Transverse colon (tissue), 4 donors: ENCODE measurements at places on chromosomes 7 and 10. TPM values are rescaled to one million over a fixed set of nuclear protein-coding genes. Genes with fewer than 3 reads are reported as not detected.
A peak's percentile ranks its signal among the peaks of the same experiment; 100 is the strongest.

DNA sequence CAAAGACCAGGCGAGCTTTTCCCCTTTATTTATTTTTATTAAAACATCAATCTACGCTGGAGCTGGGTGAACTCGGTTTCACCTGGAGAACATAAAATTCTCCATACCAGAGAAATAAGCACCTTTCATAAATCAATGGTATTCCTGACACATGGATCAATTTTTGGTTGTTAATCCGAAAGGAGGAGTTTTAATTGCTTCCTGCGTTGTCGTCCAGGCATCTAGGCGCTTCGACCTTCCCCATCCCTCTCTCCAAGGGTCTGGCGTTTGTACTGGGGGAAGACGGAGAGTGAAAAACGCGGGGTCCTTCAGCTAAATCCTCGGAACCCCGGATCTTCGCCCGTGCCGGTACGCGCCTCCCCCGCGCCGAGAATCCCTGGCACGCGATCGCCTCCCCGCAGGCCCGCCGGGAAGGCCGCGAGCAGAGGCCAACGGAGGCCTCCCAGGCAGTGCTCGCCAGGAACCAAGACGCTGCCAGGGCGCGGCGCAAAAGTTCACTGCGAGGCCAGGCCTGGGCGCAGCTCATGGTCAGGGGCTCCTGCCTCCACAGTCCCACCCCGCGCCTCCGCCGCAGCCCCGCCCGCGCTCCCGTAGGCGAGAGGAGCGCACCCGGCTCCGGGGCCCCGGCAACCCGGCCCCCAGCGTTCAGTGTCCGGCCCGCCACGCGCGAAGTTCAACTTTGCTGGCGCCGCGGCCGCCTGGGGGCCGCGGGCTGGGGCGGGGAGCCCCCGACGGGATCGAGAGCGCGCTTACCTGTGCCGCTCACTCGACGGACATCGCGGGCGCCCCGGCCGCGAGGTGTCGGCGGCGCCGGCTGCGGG lies 8.3 kb upstream of the EBF3 start:
- H3K36me3 ChIP-seq, result no peaks in the 10 kb centered on the region
- H3K4me3 ChIP-seq, result no peak overlapping the region
- H3K4me1 ChIP-seq, result peaks cover 31% of the 10 kb centered on the region
- peaks cover 91% of the 10 kb centered on the region for H3K27me3 ChIP-seq
- H3K27ac ChIP-seq, result no peak overlapping the region
- DNase-seq, result no peak

GRCh38 chr7:33692956-33693355 lies 212.4 kb upstream of the BMPER start:
- no peak overlapping the region for H3K4me3 ChIP-seq
- no peaks in the 10 kb centered on the region for H3K36me3 ChIP-seq
- peaks cover 4% of the 10 kb centered on the region for H3K4me1 ChIP-seq
- no peaks in the 10 kb centered on the region for H3K27me3 ChIP-seq
- no peak overlapping the region for H3K27ac ChIP-seq

DNA sequence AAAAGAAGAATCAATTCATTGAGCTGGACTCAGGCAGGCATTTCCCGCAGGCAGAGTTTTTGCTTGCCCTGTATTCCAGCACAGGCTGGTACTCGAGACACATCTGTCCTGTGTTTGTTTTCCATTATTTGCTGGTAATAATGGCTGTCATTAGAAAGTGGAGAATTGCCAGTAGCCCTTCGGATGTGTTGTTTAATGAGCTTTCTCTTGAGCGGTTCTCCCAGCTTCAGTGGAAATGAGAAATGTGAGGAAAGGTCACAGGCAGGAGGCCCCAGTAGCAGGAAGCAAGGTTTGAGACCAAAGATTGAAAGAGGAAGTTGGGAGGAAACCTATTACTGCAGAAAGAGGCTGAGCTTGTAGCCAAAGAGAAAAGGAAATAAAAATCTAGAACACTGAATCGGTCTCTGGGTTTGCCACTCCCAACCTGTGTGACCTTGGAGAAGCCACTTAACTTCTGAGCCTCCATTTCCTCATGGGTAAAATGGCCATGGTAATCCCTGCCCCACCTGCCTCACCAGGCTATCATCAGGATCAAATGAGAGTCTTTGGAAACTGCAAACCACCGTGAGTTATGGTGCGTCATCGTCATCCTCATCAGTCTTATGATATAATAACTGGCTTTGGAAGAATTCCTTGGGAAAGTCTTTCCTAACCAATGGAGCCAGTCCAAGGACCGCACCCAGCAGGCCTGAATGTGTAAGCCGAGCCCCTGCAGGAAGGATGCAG lies 67.7 kb downstream of the TACR2 start:
- H3K36me3 ChIP-seq, result no peaks in the 10 kb centered on the region
- H3K4me1 ChIP-seq, result peaks cover 53% of the 10 kb centered on the region
- H3K27me3 ChIP-seq, result no peaks in the 10 kb centered on the region
- peak; percentile 58 for DNase-seq
- no peak overlapping the region for H3K4me3 ChIP-seq

DNA sequence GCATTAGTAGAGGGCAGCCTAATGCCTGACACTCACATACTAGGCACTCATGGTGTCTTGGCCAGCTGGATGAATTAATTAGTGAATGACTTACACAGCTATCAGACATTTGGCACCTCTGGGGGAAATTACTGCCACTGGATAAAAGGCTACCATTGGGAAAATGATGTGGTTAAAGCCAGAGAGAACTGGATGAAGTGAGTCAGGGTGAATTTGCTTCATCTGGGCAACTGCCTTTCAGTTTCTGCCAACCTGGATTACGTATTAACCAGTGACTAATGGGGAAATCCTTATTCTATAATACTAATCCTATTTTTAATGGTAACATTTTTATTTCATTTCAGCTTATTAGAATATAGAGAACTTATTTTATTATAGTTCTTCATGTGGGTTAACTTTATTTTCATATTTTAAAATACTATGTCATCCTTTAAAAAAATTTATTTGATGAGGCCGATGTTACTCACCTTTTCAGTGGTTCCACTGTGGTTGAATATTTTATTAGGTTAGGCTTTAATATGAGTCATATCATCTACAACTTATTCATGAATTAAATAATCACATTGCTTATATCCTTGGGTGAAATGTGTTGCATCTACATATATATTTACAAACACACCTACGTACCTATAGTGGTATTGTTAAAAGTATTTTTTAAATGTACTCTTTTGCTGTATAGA lies 85.6 kb upstream of the CAPZA2 start:
- no peaks in the 10 kb centered on the region for H3K36me3 ChIP-seq
- H3K27me3 ChIP-seq, result no peaks in the 10 kb centered on the region
- H3K4me3 ChIP-seq, result no peak overlapping the region
- peaks cover 42% of the 10 kb centered on the region for H3K4me1 ChIP-seq
- H3K27ac ChIP-seq, result peak overlapping the region; percentile 49
- no peak for DNase-seq

GRCh38 chr10:132855889-132856288 lies 69.9 kb upstream of the NKX6-2 start:
- H3K27me3 ChIP-seq, result peaks cover 14% of the 10 kb centered on the region
- H3K27ac ChIP-seq, result no peak overlapping the region
- peak; percentile 1 for DNase-seq
- H3K36me3 ChIP-seq, result no peaks in the 10 kb centered on the region
- no peaks in the 10 kb centered on the region for H3K4me1 ChIP-seq

DNA sequence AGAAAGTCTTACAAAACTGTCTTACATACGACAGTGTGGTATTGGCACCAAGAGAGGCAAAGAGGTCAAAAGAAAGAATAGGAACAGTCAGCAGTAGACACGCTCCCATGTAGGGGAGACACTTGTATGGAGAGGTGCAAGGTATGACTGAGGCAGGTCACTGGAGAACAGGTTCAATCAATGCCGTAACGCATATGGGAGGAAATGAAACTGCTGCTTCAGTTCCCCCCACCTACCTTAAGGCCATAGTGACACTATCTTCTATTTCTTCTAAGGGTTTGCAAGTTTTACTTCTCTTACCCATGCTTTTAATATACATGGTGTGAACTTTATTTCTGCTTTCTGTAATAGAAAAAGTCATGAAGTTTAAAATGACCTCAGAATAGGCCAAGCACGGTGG lies 5.5 kb upstream of the PITRM1 start:
- H3K4me3 ChIP-seq, result no peak overlapping the region
- DNase-seq, result no peak
- no peaks in the 10 kb centered on the region for H3K36me3 ChIP-seq
- no peaks in the 10 kb centered on the region for H3K4me1 ChIP-seq
- H3K27ac ChIP-seq, result no peak overlapping the region

GRCh38 chr7:139936760-139937310 lies 107.8 kb downstream of the TBXAS1 start:
- no peaks in the 10 kb centered on the region for H3K27me3 ChIP-seq
- H3K27ac ChIP-seq, result no peak overlapping the region
- no peaks in the 10 kb centered on the region for H3K4me1 ChIP-seq
- DNase-seq, result no peak
- no peaks in the 10 kb centered on the region for H3K36me3 ChIP-seq

DNA sequence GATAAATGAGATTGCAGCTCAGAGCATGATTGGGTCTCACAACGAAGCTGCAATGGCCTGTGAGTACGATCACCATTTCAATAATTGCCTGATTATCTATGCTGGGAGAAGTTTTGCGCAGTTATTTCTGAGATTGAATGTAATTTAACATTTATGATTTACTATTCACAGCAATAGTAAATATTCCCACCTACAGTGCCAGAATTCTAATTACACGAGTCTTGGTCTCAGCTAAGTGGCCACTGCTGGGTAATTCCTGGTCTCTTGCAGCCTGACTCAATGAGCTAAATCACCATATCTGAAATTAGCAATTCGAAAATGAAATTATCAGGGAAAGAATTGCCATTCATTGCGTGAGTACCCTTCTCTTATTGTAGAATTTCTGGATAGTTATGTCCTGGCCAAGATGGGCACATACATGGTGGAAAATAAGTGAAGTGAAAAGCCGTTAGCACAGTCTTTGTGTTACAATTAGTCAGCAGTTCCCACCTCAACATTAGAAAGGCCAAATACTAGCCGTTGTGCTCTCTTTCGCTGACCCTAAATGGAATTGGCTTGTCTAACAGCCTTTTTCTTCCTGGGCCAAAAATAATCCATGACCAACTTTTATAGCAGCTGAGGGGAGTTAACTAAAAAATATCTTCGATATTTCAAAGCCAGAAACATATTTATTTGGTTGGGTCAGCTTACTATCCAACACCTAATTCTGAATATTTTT lies 681.0 kb upstream of the C7orf33 start:
- H3K36me3 ChIP-seq, result no peaks in the 10 kb centered on the region
- no peaks in the 10 kb centered on the region for H3K27me3 ChIP-seq
- H3K4me3 ChIP-seq, result no peak overlapping the region
- H3K27ac ChIP-seq, result no peak overlapping the region

GRCh38 chr10:102120991-102121738 lies 997 bp upstream of the LDB1 start:
- peak overlapping the region; percentile 93 for H3K27ac ChIP-seq
- H3K4me3 ChIP-seq, result peak overlapping the region; percentile 80
- no peaks in the 10 kb centered on the region for H3K36me3 ChIP-seq
- DNase-seq, result peak; percentile 66
- peaks cover 37% of the 10 kb centered on the region for H3K4me1 ChIP-seq
- H3K27me3 ChIP-seq, result no peaks in the 10 kb centered on the region

DNA sequence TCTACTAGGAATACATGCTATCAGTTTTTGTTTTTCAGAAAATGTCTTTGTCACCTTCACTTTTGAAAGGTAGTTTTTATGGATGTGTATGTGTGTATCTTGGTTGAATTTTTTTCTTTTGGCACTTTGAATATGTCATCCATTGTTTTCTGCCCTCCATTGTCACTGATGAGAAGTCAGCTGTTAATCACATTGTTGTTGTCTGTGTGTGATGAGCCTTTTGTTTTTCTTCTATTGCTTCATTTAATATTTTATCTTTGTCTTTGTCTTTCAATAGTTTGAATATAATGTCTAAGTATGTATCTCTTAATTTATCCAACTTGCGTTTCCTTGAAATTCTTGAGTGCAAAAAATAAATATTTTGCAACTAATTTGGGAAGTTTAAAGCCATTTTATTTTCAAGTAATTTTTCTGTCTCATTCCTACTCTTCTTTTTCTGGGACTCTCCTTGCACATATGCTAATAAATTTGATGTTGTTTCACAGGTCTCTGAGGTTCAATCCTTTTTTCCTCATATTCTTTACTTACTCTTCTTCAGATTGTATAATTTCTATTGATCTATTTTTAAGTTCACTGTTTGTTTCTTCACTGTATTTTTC lies 546.9 kb upstream of the GHITM start:
- no peaks in the 10 kb centered on the region for H3K4me1 ChIP-seq
- DNase-seq, result no peak
- H3K36me3 ChIP-seq, result no peaks in the 10 kb centered on the region
- H3K27me3 ChIP-seq, result no peaks in the 10 kb centered on the region
- H3K27ac ChIP-seq, result no peak overlapping the region

DNA sequence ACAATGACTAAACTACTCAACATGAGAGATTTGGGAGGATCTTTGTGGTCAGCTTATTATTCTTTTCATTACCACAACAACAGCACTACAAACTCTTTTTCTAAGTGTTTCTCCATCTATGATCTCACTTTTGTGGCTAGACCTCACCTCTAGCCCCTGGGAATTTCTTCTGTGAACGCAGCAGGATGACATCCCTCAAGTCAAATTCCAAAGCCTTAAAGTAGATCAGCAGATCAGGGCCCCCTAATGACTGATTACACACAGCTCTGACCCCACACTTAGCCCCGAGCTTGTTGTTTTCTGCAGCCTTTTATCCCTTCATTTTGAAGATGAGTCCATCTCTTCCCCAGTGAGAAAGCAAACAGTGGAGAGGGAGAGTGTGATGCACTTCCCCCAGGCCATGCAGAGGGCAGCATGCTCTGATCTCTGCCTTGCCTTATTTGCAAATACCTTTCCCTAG lies 27.3 kb downstream of the TFAM start:
- no peak overlapping the region for H3K4me3 ChIP-seq
- H3K4me1 ChIP-seq, result no peaks in the 10 kb centered on the region
- no peaks in the 10 kb centered on the region for H3K36me3 ChIP-seq
- no peak overlapping the region for H3K27ac ChIP-seq

- no peak overlapping the region for H3K4me3 ChIP-seq
- no peaks in the 10 kb centered on the region for H3K4me1 ChIP-seq
- no peaks in the 10 kb centered on the region for H3K36me3 ChIP-seq
- H3K27me3 ChIP-seq, result peaks cover 19% of the 10 kb centered on the region
- peak overlapping the region; percentile 56 for H3K27ac ChIP-seq
Observed at GRCh38 chr10:118272149-118272721, 69.9 kb downstream of the FAM204A start.

DNA sequence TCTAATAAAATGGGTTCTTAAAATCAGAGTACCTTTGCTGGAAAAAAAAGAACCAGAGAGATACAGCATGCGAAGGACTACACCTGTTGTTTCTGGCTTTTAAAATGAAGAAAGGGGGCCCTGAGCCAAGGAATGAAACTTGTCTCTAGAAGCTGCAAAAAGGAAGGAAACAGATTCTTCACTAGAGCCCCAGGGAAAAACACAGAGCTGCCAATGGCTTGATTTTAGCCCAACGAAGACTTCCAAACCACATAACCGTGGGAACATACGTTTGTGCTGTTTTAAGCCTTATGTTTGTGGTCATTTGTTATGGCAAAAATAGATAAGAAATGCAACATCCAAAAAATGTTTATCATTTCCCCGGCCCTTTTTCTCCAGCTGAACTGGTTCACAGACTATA lies 780.0 kb downstream of the SORCS1 start:
- no peaks in the 10 kb centered on the region for H3K36me3 ChIP-seq
- DNase-seq, result no peak
- H3K27me3 ChIP-seq, result no peaks in the 10 kb centered on the region
- H3K4me3 ChIP-seq, result no peak overlapping the region
- H3K4me1 ChIP-seq, result no peaks in the 10 kb centered on the region
- H3K27ac ChIP-seq, result no peak overlapping the region

- no peaks in the 10 kb centered on the region for H3K27me3 ChIP-seq
- no peak overlapping the region for H3K4me3 ChIP-seq
- H3K4me1 ChIP-seq, result peaks cover 4% of the 10 kb centered on the region
Observed at GRCh38 chr7:130351791-130352090, 7.1 kb downstream of the CPA5 start.

UCN3 gene
- not detected for total RNA-seq

PRSS37 gene
- total RNA-seq, result not detected

LEP gene
- total RNA-seq, result not detected

CRYGN gene
- total RNA-seq, result not detected

LRRC4 gene
- 0.20 TPM for total RNA-seq

SNX13 gene
- 76.3 TPM for total RNA-seq

FGL2 gene
- total RNA-seq, result 33.3 TPM

SUN3 gene
- not detected for total RNA-seq
